ENCODE measurements at places on chromosomes 3 and 15.

- no peak for DNase-seq
Observed at GRCh38 chr3:26118165-26118564, 328.3 kb downstream of the OXSM start.

- no peak for DNase-seq
Observed at GRCh38 chr15:58295637-58296215, 136.1 kb upstream of the LIPC start.

DNA sequence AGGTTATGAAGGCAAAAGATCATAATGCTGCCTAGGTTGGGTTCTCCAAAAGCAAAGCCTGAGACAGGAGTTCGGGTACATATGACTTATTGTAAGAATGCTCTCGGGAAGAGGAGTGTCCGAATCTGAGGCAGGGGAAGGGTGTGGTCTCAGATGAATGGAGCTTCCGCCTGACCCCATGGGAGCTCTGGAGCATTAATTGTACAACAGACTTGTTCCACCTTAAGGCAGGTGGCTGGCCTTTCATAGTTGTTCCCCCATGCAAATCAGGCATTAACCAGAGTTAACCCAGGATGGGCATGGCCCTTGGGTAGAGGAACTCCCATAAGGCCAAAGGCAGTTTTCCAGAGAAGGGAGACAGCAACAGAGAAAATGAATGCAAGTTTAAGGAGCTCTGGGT lies 170.6 kb downstream of the MYRIP start:
- no peak for DNase-seq

DNA sequence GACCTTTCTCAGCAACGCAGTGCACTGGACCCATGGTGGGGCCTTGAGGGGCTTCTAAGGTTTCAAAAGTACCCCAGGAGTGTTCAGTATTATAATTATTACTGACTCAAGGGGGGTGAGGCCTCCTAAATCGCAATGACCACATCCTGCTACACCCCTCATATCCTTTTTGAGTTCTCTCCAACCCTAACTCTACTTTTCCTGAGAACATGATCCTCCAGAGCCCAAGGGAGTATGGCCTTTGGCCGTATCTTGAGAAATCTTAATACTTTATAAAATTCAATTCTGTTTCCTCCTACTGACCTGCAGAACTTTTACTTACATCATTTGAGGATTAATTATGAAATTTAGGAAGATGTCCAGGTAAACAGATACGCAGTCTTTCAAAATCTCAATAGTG lies 30.4 kb upstream of the RARRES1 start:
- DNase-seq = no peak

GRCh38 chr3:128763967-128764366 lies 38.0 kb downstream of the RAB7A start:
- no peak for DNase-seq

- peak; percentile 22 for DNase-seq
Observed at GRCh38 chr15:82750831-82751180, 41.1 kb upstream of the AP3B2 start.

- no peak for DNase-seq
Observed at GRCh38 chr3:150344079-150344759, 63.9 kb upstream of the TSC22D2 start.

DNA sequence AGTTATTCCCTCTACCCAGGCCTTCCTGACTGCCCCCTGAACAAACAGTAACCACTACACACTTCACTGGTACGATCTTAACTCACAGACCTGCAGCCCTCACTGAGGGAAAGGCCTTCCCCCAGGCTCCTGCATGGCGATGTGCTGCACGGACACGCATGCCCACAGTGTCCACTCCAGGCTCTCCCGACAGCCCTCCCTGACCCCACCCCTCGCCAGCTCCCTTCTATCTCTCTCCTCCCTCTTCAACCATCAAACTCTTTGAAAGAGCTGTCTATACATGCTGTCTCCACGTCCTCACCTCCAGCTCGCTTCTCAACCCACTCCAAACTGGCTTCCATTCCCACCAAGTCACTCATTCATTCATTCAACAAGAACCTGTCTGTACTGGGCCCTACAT lies 3.9 kb downstream of the SCN5A start:
- no peak for DNase-seq

GRCh38 chr3:106628407-106628806 lies 748.8 kb upstream of the CCDC54 start:
- no peak for DNase-seq

DNA sequence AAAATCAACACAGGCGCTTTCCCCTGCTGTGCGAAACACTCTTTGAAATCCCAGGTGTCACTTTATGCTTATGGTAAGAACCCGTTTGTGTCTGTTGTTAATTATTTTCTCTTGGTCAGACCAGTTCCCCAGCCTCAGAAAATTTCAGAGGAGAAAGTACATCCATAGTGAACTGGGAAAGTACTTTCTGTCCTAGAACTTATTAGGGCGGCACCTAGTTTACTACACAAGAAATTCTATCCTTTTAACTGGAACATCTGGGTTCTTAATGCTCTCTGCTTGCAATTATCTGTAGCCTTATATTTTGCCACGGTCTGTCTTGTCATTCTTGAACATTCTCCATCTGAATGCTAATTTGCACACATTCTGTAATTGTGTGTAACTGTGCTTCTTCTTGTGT lies 215.0 kb downstream of the PTPRG start:
- DNase-seq = no peak

DNA sequence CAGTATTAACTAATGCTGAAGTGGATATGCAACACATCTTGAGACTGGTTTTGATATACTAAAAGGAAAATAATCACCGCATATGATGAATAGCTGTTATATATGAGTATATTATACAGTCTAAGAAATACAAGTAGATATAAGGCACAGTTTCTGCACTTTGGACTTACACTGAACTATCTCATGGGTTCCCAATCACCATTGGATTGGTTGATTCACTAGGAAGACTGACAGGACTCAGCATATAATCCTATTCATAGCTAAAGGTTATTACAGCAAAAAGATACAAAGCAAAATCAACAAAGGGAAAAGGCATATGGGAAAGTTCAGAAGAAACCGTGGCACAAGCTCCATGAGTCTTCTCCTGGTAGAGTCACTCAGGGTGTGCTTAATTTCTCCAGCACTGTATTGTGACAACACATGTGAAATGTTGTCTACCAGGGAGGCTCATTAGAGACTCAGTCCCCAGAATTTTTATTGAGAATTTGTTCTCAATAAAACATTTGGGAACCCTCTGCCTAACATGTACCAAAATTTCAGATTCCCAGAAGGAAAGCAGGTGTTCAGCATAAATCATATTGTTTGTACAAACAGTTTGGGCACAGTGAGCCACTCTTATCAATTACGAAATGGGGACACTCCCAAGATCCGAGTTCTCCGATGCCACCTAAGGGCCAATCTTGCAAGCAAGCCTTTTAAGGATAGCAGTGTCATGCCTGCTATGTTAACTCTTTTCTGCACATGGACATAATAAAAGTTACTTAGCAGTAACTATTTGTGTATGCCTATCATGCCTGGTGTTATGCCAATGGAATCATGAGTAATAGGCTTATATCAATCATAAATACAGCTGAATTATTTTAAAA lies 26.8 kb downstream of the CMC1 start:
- no peak for DNase-seq

DNA sequence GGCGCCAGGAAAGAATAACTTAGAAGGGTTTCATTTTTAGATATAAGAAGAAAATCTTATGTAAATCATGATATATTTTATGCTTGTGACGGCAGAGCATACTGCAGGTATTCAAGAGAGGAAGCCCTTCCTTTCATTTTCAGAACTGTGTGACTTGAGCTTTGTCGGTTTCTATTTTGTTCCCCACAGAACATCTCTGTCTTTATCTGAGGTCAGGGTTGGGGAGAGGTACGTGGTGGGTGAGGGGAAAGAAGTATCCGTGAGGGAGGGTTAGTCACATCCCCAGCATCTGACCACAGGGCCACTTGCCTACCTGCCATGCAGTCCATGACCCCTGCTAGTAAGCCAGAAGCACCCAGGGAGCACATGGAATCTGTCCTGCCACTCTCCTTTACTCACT lies 126.5 kb downstream of the DGKG start:
- no peak for DNase-seq

DNA sequence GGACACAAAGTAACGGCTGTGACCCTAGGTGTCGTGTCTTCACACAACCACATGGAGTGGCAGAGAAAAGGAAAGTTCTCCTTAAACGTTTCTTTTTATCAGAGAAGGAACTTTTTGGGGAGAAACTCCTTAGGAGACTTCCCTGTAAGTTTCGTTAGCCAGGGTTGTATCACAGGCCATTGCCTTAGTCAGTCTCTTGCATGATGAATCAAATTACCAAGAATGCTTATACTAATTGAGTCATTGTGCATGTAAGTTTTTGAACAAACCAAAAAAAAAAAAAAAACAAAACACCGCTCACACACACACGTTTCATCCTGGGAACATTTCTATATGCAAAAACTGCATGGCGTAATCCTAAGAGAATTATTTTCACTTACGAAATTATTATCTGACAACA lies 150.4 kb upstream of the SATB1 start:
- DNase-seq = no peak

- DNase-seq = no peak
Observed at GRCh38 chr3:112974178-112974517, 755 bp downstream of the CD200R1 start.

DNA sequence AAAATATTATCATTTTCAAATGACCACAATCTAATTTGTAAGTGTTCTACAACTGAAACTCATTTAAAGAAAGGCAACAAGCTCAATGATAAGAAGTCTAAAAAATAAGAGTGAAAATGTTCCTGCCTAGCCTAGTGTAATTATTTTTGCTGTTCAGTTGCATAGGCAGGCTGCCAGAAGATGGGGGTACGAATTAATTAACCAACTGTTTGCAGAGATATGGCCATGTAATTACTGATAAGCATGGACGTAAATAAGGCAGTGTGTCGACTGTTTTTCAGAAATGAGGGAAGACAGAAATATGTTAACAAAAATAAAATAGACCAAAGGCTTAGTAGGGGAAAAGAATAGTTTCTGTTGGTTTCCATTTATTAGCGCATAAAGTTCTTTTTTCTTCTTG lies 24.7 kb upstream of the SCAANT1 start:
- DNase-seq = no peak

- DNase-seq = peak; percentile 13
Observed at GRCh38 chr3:170868577-170869238, 1.3 kb downstream of the RPL22L1 start.

GRCh38 chr15:50415752-50416404 lies 8.3 kb upstream of the USP8 start:
- no peak for DNase-seq

DNA sequence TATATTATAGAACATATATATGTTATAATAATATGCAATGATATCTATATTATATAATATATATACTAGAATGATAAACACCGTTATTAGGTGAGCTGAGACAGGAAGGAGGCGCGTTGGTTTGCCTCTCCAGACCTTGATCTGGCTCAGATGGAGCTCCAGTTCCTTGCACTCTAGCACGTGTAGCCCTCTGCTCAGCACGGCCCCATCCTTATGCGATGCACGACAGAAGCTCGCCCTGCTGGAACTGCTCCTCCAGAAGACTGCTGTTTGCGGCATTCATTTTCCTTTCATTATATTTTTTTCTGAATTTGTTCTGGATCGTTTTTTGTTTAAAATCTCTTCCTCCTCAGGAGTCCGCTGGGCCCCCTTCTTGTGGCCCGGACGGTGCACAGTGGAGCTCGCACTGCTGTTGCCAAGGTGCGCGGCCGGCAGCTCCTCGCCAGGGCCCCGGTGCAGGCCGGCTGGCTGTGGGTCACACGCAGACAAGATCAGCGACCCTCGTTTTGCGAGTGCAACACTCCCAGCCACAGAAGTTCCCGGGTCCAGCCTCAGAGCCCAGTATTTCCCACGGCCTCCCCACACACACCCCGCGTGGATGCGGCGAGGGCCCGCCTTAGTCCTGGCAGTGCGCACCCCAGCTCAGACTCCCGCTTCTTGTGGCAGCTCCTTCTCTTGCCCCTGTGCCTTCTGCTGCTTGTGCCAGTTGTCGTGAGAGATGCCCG lies 112.2 kb downstream of the CHL1 start:
- DNase-seq = no peak

- DNase-seq = no peak
Observed at GRCh38 chr15:79538527-79538926, 106.4 kb downstream of the MINAR1 start.

DNA sequence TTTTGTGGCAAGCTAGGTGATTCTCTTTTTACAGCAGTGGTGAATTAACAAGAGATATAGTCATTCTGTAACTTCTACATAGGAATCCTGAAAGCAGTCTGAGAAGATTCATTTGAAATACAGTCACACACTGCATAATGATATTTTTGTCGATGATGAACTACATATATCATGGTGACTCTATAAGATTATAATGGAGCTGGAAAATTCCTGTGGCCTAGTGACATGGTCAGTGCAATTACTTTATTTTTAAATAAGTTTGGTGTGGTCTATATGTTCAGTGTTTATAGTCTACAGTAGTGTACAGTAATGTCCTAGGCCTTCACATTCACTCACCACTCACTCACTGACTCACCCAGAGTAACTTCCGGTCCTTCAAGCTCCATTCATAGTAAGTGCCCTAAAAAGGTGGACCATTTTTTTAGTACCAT lies 511.4 kb upstream of the MCTP2 start:
- DNase-seq = no peak

GRCh38 chr3:121976727-121977126 lies 45.3 kb downstream of the ILDR1 start:
- no peak for DNase-seq

DNA sequence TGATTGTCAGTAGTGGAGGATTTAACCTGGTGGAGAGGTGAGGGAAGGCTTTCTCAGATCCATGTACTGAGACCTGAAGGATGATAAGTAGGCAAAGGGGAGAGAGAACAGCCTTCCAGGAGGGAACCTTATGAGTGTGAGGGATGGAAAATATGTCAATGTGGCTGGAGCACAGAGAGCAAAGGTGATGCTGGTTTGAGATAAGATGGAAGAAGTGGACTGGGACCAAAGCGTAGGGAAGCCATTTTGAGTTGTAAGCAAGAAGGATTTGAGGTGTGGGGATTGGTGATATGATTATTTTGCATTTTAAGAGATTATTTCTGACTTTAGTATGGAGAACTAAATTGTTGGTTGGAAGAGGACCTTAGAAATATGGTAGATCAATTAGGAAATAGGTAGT lies 3.9 kb downstream of the FBXO45 start:
- DNase-seq = no peak

- DNase-seq = peak; percentile 67
Observed at GRCh38 chr3:101849714-101850245, 466 bp downstream of the NFKBIZ start.

DNA sequence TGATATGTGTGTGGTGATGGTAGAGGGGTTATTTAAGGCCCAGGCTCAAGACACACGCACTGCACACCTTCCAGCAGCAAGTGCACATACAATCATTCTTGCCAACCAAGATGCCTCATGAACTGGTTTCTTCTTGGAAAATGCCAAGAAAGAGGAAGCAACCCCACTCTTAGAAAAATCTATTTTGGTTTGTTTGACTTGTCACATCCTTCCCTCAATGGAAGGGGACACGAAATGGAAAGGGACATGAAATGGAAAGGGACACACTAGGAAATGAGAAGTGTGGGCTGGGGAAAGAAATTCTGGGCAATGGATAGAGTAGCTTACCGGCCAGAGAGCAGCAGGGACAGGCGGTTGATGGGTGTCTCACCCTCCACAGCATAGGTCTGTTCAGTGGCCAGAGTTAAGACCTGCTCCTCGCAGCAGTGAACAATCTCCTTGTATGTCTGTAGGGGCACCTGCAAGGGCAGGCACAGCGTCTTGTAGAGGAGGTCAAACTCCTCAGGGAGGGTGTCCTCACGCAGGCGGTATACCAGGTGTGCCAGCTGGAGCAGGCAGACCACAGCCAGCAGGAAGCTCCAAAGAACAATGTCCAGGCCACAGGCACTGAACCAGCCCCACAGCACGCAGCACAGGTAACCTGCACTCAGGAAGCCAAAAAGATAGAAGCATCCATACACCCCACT lies 640 bp downstream of the POPDC2 start:
- DNase-seq = no peak

GRCh38 chr15:67823314-67824196 lies 1.8 kb upstream of the SKOR1 start:
- DNase-seq = no peak
